OCI-LY7 (cell line): ENCODE measurements at places on chromosomes 4 and X.

DNA sequence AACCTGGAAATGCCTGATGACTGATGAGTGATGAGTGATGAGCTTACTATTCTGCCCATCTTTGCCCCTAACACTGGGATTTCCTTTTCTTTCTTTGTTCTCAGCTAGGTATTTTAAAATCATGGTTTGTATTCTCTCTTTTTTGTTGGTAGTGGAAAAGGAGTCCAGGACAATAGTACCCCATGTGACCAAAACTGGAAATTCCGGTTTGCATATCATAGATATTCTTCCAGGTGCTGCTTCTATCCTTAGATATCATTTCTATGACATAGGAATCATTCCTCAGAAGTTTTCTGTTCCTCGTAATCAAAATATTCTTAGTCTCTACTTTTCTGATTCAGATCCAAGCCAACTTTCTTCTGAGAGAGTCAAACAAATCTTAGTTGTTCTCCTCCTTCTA is 320.5 kb upstream of the TET2 start:
- DNase-seq, result no peak

DNA sequence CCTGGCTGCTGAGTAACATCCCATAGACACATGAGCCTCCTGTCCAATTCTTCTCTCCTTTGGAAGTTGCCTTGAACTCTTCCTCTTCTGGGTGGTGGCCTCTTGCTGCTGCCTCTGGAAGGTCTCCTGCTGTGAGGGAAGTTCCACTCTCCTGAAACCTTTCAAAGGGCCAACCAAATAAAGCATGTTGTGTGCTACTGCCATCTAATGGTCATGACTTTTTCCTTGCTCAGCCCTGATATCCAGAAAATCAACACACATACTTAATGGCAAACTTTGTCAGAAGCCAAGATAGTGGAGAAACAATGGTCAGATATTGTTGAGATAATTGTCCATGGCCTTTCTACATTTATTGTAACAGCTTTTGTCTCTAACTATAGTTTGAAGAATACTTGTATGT is 19.1 kb upstream of the ZXDA start:
- DNase-seq, result peak; percentile 44

- peak; percentile 0 for DNase-seq
Measured at GRCh38 chrX:104913348-104913747, 307.1 kb downstream of the TEX13A start.

- DNase-seq, result no peak
Measured at GRCh38 chr4:174358829-174359228, 75.1 kb downstream of the CEP44 start.

DNA sequence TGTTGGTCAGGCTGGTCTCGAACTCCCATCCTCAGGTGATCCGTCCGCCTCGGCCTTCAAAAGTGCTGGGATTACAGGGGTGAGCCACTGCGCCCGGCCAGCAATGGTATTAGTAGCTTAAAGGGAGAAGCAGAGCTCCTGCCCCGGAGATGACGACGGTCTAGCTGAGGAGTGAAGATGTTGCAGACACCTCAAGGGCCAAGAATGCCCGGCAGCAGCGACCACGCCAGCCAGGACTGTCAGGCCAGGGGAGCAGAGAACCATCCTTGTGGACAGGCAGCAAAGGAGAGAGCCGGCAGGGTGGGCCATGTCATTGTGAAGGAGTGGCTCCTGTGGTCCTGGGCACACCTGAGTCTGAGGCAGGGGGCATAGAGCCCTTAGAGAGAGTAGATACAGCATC is 210.1 kb upstream of the BCOR start:
- DNase-seq, result no peak

GRCh38 chrX:9433596-9433995 is 31.3 kb upstream of the TBL1X start:
- no peak for DNase-seq

GRCh38 chrX:34839451-34839850 is 103.1 kb upstream of the FAM47B start:
- DNase-seq, result no peak
